ENCODE measurements at places on chromosomes 2 and 18. TPM values are rescaled to one million over a fixed set of nuclear protein-coding genes. Genes with fewer than 3 reads are reported as not detected.

DNA sequence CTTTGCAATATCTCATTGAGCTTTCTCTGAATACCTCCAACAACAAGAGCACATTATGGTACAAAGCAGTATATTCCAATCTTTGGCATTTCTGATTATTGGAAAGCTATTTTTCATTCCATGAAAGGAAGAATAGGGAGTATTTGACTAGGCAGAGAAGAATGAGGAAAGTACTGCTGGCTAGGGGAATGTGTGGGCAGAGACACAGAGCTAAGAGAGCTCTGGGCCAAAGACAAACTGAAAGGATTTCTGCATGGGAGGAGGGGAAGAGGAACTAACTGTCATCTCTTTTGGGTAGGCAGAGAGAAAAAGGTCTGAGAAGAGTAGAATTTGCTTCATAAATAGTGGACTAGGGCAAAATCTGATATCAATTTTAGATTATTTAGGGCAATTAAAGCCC lies 150.8 kb downstream of the CCDC85A start:
- no peak for DNase-seq

DNA sequence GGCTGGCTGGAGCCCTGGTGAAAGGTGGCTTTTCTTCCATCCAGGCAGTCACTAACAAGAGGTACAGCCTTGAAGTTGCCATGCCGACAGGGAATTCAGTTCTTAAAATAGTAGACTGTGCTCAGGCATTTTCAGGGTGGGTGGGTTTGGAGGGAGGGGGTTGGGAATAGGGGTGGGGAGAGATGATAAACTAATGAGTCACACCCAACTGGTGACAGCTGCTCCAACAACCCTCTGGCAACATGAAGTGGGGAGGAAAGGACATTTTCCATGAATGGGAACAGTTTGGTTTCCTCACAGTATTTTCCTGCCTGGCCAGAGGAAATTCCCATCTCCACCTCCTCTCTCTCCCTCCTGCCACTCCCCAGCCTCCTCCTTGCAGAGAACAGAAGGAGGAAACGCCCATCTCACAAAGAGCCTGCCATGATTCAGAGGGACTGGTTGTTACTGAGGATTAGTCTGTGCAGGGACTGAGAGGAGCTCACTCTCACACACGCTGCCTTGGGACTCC lies 113.0 kb upstream of the SLC1A4 start:
- DNase-seq: peak; percentile 81

DNA sequence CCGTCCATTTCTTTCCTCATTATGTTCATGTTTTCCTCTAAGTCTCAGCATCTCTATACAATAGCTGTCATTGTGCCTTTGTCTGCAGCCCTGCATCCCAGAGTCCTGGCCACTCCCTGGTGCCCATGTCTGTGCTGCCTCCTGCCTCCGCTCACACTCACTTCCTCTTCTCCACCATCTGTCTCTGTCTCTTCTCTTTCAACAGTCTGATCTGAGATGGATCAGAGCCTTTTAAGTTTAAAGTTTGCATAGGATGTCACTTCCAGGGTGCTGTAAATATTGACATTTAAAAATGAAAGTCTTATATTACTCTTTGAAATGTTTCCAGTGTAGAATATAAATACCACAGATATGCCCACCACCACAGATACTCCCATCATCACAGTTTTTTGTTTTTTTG lies 42.7 kb downstream of the UBE2F start:
- DNase-seq: no peak

GRCh38 chr2:112272669-112273068 lies 2.7 kb upstream of the ZC3H6 start:
- no peak for DNase-seq

DNA sequence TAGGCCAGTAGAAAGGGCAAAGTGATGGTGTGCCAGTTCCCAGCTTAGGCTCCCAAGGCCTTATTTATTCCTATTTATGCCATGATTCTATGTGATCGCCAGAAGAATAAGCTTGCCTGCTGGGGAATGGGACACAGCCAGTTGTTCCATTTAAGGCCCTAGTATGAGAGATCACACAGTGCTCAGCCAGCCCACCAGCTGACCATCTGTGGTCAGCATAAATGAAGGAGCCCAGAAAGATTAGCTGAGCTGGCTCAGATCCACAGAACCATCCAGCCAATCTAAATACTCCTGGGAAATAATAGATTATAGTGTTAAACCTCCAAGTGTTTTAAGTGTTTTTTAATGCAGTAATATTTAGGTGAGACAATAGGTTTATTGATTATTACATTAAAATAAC lies 12.6 kb upstream of the L3MBTL4 start:
- DNase-seq: no peak

- no peak for DNase-seq
These were observed 50.4 kb downstream of the IL1RL2 start for GRCh38 chr2:102237176-102237575.

GRCh38 chr2:218852911-218853667 lies 6.5 kb upstream of the WNT6 start:
- DNase-seq: peak; percentile 82

DNA sequence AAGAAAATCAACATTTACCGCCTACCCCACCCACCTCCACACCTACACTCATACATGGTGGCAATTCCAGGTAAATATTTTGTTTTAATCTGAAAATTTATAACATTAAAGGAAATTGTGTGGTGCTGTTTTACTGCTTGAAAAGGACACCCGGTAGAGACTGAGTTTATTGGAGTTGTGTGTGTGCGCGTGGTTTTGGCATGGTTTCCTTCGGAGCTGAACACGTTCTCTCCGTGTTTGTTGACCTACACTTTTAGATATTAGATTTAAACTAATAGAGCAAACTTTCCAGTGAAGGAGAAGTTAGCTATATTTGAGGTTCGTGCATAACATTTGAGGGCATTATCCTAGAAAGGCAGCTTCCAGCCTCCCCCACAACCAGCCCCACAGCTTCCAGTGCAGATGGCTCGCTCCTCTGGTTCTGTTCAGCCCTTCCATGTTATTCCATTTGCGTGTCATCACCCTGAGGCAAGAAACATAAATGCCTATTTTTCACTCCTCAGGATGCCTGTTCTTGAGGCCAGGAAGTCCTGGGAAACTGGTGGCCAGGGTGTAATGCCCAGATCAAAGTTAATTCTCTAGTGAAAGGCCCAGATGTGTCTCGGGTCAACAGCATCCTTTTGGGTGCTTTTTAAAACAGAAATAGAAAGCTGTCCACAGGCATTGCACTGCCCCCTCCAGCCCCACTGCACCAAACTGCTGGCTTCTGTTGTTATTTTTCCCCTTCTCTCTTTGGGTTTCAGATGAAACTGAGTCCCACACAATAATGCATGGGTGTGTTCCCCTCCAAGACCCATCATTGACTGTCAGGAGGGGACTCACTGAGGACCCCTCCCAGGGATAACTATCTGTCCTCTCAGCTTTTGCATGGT lies 190.2 kb downstream of the SETBP1 start:
- no peak for DNase-seq

DNA sequence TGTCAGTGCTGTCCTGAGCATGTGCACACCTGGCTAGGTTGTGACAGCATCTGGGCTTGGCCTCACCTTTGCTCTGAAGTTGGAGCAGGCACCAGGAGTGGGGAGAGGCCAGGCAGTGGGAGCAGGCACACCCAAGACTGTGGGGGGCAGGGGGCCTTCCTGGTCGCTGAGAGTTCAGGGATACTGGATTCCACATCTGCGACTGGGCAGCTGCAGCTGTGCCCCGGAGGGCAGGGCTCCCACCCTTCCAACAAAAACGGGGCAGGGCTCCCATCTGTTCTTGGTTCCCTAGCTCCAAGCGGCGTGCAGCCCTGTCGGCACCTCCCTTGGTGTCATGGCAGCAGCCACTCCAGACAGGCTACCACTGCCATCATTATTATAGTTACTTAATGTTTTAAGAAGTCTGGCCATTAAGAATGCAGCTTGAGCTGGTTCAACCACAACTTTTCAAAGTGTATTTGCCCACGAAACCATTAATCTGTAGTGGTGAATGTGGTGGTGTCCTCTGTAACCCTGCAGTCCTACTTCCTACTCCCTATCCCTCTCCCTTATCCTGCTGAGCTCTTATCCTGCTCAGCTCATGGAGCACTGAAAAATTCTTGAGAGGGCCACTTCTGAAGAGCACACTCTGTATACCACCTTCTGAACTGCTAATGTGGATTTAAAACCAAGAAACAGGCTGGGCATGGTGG lies 48.0 kb upstream of the RAB1A start:
- DNase-seq: peak; percentile 25

GRCh38 chr2:3117650-3118216 lies 259.9 kb downstream of the EIPR1 start:
- DNase-seq: no peak

DNA sequence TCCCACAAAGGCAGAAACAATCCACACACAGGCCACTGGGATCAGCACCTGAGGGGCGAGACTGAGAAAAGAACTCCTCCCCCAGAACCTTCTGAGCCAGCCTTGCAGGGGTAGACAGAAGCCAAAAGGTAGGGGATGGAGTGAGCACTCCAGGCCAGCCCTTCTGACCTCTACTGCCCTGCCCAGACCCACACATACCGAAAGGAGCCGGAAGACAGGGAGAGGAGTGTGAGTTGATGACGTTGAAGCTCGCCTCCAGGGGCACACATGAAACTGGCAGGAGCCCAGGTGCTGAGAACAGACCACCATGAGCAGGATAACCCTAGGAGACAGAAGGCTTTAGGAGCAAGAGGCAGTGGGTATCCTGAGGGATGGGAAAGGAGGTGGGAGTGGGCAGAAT lies 1.8 kb downstream of the SLC23A3 start:
- no peak for DNase-seq

- DNase-seq: no peak
These were observed 118.4 kb downstream of the BCL2L11 start for GRCh38 chr2:111239107-111239506.

DNA sequence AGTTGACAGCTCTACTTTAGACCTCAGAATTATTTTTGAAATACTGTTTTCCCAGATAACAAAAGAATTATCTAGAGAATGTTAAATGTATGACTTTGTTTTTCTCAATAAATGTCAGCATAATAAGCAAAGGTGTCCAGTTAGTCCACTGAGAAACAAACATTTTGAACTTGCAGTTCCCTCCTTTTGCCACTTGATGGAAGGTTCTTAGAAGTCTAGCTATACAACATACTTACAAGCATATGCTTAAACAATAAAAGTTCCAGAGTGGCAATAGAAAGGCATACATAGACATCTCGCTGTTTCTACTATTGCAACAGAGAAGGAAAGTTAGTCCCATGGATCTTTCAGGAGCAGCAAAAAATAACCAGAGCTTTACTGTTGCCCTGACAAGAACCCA lies 11.8 kb downstream of the NDUFA10 start:
- peak; percentile 4 for DNase-seq

DNA sequence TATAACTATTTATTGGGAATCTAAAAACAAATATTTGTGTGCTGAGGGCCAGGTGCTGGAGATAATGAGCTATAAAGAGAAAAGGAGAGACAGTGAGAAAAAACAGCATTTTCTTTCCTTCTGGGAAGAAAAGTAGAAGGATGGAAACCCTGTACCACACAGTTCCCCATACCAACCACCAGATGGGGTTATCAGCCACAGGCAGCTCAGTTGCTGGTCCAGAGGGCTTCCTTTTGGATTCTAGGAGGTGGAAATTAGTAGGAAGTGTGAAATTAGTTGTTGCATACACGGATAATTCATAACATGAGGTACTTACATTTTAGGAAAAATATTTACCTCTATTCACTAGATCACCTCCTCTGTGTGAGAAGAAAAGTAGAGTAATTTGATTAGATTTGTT lies 237.0 kb upstream of the FOSL2 start:
- DNase-seq: peak; percentile 50

DNA sequence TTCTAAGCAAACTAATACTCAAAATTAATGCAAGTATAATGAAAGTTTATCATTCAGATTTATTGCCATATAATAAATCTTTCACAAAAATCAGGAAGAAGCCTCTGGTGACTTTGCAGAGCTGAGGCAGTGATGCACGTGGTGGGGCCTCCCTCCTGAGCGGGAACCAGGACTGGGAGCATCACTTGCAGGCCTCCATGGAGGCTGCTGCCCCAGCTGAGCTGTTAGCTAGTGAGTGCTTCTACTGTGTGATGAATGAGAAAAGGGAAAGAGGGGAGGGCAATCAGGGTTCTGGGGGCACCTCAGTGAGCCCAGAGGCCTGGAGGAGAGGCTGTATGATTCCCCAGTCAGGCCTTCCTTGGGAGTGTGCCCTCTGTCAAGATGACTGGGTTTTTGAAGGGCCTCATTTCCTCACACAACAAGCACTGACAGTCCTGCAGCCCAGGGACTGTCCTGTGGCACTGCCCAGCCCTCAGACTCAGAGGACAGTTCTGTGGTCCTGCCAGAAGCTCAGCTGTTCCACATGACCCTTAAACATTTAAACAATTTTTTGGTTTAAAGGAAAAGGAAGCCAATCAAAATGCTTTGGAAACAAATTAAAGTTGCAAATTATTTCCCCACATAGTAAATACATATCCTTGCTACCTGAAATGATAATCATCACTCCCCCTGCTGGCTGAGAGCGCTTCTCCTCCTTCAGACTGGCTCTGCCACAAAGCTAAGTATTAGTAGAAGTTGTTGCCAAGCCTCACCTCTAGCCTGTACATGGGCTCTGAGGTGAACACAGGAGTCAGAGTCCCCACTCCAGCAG lies 90.9 kb upstream of the SMAD7 start:
- DNase-seq: peak; percentile 57

GRCh38 chr2:204846471-204846870 lies 301.2 kb downstream of the PARD3B start:
- DNase-seq: no peak

DNA sequence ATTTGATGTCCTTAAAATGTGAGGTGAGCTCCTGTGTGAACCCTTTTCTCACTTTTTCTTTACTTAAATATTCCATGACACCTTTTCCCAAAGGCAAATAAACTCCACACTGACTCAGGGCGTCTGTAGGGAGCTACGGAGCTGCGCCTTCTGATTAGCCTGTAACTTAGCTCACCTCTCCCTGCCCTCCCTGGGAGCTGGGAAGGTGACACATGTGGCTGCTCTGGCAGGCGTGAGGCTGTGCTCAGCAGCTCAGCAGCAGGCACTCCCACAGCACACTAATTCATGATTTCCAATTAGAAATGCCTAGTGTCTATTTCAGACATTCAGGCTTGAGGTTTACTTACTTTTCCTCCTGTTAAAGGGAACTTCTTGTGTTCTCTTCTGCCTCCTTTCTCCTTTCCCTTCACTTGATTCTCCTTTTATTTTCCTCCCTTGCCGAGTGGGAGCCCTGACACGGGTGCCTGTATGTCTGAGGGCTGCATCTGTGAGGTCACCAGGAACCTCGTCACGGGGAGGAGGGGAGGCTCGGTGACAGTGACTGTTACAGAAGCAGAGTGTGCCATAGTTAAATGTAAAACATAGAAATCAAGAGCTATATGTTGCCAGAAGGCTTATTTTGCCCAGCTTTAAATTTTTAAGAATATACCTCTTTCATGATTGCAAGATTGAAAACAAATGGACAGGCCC lies 437.1 kb downstream of the DCDC2C start:
- peak; percentile 7 for DNase-seq

SAG gene
- 0.47 TPM for total RNA-seq

GNAL gene
- 7.1 TPM for total RNA-seq

ESPNL gene
- total RNA-seq: 0.36 TPM

UGT1A7 gene
- 0.07 TPM for total RNA-seq

HDAC4 gene
- 10.8 TPM for total RNA-seq

UGT1A8 gene
- total RNA-seq: 0.10 TPM

ZBTB7C gene
- 1.0 TPM for total RNA-seq

MYO7B gene
- total RNA-seq: 17.6 TPM

Measured in hepatocyte (in vitro differentiated cells).